ENCODE measurements at places on chromosomes 12 and 14.

DNA sequence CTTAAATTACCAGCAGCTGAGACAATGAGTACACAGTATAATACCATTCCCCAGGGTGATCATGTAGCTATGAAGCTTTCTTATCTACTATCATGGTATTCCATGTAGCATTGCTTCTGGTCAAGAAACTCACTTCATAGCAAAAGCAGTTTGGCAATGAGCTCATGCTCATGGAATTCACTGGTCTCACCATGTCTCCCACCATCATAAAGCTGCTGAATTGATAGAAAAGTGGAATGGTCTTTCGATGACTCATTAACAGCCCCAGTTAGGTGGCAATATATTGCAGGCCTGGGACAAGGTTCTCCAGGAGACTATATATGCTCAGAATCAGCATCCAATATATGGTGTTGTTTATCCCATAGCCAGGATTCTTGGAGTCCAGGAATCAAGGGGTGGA lies 553.7 kb downstream of the FOXG1 start:
- DNase-seq, result no peak

DNA sequence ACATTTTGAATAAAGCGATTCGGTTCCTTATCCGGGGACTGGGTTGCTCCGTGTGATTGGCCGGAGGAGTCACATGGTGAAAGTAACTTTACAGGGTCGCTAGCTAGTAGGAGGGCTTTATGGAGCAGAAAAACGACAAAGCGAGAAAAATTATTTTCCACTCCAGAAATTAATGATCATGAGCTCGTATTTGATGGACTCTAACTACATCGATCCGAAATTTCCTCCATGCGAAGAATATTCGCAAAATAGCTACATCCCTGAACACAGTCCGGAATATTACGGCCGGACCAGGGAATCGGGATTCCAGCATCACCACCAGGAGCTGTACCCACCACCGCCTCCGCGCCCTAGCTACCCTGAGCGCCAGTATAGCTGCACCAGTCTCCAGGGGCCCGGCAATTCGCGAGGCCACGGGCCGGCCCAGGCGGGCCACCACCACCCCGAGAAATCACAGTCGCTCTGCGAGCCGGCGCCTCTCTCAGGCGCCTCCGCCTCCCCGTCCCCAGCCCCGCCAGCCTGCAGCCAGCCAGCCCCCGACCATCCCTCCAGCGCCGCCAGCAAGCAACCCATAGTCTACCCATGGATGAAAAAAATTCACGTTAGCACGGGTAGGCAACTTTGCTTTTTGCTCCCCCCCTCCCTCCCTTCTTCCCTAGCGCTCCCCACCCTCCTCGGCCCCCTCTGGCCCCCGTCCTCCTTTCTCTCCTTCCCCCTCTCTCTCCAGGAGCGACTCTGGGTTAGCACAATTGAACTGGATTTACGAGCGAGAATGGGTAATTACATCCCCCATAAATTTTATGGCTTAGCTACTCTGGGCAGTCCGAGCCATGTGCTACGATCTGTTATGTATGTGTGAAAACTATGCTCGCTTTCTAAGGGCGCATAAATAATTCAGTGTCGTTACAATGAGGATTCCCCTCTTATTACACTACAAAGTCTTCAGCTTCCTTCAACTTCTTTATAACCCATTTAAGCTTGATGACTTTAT lies at the start of gene HOXC4:
Gene HOXC4, plus strand, starts transcription at position 85 of the 991 bp plus-strand sequence. Its CDS starts 88 bp downstream, at position 173.
- DNase-seq, result no peak

DNA sequence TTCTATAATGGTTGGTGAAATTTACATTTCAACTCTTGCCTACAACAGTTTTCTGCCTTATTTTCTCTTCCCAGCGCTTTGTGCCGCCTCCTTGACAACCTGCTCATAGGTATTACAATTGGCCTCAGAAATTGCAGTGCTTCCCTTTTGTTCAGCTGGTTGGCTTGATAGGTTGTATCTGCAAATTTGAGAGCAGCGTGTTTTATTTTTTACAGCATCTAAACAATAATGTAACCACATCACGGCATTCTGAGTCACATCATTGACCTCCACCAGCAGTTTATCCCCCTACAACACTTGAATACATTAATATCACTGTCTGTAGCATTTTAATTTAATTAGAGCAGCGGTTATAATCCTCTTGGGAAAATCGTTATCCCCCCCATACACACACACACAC lies 99.4 kb downstream of the ETV6 start:
- no peak for DNase-seq

- no peak for DNase-seq
These were observed 274.9 kb upstream of the SRRM4 start for GRCh38 chr12:118706437-118706836.

DNA sequence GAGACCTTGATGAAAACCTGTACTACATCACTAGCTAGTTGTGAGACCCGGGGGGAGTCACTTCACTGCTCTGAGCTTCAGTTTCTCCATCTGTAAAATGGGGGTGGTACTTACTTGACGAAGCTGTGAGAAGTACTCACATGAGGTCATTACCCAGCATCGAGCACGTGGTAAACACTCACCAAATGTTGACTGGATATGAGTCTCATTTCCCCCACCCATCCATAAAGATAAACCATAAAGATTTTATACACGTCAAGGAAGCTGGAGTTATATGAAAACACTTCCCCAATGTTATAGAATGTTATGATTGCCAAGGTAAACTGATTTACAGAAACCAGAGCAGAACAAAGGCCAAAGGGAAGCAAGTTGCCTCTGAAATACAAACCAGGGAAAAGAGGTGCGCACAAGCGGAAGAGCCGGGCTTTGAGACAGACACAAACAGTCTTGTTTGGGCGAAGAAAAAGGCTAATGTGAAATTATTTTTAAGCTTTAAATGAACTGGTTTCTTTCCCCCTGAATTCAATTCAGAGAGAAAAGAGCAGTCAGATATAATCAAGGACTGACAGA lies 536.8 kb downstream of the MED13L start:
- peak; percentile 19 for DNase-seq

DNA sequence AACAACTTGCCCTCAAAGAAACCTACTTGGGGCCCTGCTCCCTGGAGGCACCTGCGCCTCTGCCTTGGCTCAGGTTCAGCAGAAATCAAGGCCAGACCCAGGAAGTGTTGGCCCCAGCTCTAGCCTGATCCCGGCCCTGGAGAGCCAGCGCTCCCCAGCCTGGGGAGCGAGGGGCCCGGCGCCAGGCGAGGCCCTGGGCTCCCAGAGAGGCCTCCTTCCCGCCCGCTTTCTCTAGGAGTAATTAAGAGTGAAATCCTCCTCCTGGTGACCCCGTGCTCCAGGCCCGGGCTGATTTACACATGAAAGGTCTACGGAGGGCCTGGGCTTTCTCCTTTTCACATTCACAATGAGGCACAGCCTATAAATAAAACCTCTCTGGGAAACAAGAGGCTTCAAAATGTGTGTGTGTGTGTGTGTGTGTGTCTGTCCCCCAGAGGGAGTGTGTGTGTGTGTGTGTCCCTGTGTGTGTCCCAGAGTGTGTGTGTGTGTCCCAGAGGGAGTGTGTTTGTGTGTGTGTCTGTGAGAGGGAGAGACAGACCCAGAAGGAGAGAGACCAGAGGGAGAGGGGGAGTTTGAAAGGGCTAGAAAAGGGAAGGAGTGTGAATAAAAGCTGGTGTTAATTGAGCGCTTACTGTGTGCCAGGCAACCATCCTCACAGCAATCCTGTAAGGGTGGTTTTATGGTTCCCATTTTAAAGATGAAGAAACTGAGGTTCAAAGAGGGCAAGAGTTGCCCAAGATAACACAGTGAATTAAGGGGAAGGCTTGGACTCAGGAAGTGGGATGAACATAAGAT lies 23.8 kb upstream of the COX6A1 start:
- no peak for DNase-seq

DNA sequence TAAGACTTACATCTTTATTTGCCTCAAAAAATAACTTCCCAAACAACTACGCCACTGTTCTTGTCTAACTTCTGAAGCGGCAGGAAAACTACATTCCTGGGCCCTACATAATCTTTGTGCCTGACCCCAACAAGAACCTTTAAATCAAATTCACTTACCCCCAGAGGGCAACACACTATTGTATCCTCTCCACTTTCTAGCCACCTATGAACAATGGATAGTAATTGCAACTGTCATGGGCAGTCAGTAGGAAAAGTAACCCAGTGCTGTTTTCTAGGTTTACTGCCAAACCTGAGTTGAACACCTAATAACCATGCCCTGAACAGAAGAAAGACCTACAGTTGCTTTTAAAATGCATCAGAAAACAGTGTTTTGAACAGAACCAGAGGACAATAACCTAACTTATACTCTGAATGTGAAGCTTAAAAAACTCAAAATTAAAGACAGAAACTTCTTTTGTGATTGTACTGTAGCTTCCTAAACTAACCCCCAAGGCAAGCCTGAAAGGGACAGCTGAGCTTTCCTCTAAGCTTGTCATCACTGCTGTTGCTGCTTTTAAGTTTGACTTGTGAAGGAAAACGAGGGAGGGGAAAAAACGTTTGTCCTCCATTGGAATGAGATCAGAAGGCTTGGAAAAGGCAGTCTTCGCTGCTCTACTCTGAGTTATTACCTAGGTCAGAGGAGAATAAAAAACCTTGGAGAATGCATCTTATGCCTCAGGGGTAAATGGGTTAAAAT lies 195.7 kb downstream of the SOX5 start:
- DNase-seq, result no peak

- no peak for DNase-seq
These were observed 74.0 kb downstream of the CLIP1 start for GRCh38 chr12:122348505-122348904.

GRCh38 chr12:54419088-54419887 lies at the start of gene ITGA5:
Gene ITGA5, minus strand, starts transcription at chr12:54419266. Its CDS starts 68 bp downstream, at chr12:54419198.
- peak; percentile 70 for DNase-seq

- DNase-seq, result no peak
These were observed 131.4 kb downstream of the BBS10 start for GRCh38 chr12:76216585-76217472.

- no peak for DNase-seq
These were observed 14.1 kb downstream of the C1R start for GRCh38 chr12:7078163-7078562.
